ENCODE measurements at places on chromosomes 2 and 18.
A peak's percentile ranks its signal among the peaks of the same experiment; 100 is the strongest.

DNA sequence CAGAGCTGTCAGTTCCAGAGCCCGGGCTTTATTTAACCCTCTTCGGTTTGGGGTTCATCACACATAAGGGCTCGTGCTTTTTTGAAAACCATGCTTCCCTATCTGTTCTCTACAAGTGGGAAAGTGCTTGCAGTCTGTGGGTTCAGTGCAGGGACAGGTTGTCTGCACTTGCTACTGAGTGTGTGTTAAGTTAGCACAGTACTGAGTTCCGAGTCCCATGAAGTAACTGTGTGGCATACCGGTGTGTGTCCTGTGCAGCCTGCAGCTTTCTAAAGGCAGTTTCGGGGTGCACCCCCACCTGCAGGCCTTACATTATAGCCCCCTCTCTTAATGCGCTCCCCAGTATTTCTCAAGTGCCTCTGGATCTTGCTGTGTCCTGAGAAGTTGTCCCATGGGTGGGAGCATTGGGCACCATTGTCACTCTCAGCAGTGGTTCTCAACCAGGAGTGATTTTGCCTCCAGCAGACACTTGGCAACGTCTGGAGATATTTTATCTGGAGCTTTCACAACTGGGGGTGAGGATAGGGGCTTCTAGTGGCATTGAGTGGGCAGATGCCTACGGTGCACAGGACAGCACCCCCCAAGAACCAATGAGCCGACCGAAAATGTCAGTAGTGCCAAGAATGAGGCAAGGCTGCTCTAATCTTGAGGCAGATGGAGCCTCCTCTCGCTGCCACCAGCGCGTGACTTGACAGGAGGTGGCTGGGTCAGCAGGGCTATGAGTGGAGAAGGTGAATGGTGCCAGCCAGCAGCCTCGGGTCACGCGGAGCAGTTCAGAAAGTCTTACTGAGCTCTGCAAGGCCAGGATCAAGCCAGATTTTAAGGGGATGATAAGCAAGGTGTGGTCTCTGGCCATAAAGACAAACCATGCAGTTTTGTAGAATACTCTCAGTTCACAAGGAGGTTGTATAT is 152.2 kb downstream of the SMAD7 start:
- DNase-seq, result no peak

DNA sequence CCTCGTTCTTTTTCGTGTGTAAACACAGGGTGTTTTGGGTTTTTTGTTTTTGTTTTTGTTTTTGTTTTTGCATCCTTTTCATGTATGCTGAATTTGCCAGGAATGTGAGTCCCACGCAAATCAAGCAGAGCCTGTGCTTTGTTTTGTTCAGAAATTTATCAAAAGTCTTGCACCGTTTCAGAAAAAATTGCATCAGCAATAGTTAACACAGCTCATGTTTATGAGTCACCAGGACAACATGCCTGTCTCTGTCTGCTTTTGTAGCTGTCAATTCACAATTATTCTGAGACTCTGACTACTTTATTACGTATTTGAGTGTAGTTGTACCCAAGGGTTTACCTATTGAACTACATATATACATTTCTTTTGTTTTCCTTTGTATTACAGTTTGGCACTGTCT is 38.3 kb downstream of the MRPL44 start:
- DNase-seq, result no peak

GRCh38 chr2:100260712-100261620 is 61.3 kb downstream of the LONRF2 start:
- DNase-seq, result peak; percentile 5

DNA sequence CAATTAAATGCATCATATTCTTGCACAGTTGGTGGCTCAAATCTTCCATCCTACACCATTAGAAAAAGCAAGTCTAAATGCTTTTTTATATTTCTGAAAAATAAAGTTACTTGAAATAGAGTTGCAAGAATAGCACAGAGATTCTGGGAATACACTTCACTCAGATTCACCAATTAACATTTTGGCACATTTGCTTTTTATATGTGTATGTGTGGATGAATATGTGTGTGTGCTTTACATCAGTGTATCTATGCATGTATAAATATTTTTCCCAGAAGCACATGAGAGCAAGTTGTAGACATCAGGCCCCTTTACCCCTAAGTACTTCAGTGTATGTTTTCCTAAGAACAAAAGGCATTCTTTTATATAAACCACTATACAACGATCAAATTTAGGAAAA is 27.6 kb upstream of the MSH2 start:
- DNase-seq, result no peak

DNA sequence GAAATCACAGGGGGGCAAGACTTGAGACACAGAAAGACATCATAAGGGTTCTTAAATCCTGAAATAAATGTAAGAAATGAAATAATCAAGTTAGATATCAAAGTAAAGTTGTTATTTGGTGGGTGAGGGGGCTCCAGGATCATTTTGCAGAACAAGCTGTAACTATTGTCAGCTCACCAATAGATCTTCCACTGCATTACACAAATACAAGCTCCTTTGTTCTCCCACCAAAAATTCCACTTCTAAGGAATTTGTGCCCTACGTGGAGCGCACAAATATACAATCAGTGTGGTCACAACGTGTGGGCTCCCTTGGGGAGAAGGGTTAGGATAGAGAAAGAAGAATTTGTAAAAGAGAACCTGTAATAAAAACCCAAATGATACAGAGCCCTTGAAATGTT is 19.2 kb upstream of the GALNT5 start:
- DNase-seq, result no peak

- DNase-seq, result no peak
Measured at GRCh38 chr2:72803151-72803550, 22.7 kb downstream of the EXOC6B start.

DNA sequence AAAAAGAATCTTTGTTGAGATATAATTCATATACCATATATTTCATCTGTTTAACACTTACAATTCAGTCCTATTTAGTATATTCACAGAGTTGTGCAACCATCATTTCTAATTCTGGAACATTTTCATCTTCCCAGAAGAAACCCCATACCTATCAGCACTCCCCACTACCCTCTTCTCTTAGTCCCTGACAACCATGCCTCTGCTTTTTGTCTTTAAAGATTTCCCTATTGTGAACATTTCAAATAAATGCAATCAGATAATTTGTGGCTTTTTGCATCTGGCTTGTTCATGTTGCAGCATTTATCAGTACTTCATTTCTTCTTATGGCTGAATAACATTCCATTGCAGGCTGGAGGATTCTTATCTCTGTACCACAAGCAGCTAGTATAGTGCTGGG is 305.9 kb upstream of the MEX3C start:
- no peak for DNase-seq
